ENCODE measurements at places on chromosomes 16 and 17.

- peak; percentile 76 for DNase-seq
Observed at GRCh38 chr17:31508288-31509094, 117.0 kb downstream of the RAB11FIP4 start.

DNA sequence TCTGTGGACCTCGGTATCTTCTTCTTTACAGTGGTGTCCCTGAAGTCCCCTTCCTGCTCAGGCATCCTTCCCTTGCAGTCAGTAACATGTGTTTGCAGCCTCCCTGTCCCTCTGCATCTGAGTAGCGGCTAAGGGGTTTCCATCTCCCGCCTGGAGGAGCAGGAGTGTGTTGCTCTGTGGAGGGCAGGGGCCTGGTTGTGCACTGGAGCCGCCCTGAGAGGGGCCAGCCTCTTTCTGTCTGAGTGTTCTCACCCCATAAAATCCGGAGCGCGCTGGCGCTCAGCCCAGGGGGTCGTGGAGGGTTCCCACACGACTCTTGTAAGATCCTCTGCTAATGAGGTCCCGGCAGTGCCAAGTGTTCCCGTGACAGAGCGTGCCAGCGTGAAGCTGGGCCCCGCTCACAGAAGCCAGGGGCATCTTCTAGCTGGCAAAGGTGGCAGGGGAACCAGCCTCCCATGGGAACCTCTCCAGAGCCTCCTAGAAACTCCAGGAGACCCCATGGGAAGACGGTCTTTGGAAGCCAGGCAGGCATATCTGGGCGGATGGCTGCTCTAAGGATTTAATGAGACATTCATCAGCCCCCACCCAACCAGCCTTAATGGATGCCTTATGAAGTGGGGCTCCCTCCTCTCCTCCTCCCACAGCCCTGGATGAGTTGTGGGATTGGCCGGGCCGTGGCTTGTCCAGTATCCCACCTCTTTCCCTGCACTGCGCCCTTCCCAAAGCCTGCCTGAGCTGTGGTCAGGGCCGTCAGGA lies 91.4 kb upstream of the GSE1 start:
- no peak for DNase-seq

DNA sequence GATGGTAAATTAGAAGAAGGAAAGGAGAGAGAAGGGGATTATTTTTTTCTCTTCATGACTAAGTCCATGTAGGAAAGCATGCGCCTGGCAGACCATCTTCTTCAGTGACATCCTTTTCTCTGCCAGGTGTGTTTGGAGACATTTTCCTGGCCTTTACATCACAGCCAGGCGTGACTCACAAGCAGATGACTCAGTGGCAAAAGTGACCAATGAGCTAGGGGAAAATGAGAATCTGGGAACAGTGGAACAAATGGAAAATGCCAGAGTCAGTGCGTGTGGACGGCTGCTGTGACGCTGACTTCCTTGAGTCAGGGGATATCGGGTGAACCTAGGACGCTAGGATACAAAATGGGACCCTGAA lies 9.4 kb downstream of the KIAA0513 start:
- no peak for DNase-seq

DNA sequence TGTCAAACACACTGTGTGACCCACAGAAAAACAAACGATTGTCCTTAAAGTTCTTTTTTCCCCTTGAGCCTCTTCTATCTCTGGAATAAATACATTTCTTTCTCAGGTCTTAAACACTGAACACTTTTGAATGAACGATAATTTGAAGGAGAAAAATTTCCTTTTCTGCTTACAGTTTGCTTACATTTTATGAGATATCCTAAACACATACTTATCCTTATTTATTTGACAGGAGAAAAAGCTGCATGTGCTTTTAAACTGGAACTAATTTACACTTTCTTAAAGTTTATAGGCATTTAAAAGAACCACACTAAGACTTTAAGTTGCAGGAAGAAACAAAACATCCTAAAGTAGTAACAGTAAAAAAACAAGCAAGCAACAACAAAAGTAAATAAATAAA lies 4.7 kb upstream of the IGF2BP1 start:
- no peak for DNase-seq

DNA sequence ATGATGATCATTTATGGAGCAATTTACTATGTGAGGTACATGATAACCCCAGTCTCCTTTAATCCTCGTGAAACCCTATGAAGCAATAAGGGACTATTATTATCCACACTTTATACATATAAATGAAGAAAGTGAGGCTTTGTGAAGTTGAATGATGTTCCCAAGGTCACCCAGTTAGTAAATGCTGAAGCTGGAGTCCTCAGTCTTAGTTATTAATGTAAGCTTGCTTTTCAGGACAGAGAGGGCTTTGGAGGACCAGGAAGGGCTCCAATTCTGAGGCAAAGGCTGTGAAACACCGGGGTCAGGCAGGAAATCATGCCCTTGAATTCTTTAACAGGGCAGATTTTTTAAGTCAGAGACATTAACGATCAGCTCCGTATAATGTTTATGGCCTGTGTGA lies 36.8 kb downstream of the KSR1 start:
- no peak for DNase-seq
